Stimulated activated CD4-positive, alpha-beta T cell treated with anti-CD3 and anti-CD28 coated beads, TNF-alpha, amount 100 ng/mL, for 1 hour (primary cell): ENCODE measurements at places on chromosomes 7 and 10.

DNA sequence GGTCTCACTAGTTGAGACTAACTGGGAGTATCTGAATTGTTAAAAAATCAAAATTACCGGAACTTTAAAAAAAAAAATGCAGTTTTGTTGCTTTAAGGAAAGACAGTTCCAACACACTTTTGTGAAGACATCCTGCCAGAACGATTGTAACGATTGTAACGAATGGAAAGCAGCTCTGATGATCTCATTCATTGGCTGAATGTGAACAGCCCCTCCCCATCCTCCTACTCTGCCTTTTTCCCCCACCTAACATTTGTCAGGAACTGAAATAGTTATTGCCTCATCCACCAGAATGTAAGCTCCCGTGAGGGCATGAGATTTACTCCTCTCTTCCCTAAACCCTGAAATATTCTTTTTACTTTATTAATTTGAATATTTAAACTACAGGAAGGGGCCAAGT lies 23.1 kb upstream of the ZC3HAV1L start:
- DNase-seq: no peak

DNA sequence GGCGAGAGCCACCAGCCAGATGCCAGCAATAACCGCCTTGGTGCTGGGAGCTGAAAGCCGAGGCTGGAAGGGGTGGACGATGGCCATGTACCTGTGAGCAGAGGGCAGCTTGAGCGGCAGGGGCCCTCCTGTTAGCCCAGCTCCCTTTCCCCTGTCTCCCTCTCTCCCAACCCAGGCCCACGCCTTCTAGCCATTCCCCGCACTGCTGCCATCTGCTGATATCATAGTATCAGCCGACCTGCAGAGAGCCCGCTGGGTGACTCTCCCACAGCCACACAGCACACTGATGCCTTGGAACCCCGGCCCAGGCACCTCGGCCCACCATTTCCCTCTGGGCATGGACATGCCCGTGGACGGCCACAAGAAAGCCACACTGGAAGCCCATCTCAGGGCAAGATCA lies 1.7 kb downstream of the TACR2 start:
- no peak for DNase-seq

GRCh38 chr7:85719981-85720953 lies 533.4 kb upstream of the SEMA3D start:
- DNase-seq: no peak

DNA sequence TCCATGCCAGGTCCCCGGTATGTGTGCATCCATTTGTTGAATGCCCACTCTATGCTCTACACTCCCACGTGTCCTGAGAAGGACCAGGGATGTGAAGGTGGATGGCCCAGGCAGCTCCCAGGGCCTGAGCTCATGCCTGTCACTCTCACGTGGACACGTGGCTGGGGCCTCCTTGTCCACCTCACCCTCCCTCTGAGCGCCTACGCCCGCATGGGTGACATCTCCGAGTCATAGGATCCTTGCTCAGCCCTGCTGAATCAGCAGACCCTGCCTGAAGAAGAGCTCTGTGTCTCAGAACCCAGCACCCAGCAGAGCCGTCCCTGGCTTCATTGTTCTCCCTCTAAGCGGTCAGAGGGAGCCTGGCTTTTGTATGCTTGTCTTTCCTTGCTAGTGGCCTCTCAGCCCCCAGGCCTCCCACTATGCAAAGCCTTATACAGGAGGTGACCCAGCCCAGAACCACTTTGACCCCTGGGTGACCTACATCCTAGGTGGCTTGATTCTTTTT lies 107.9 kb upstream of the PPIF start:
- DNase-seq: no peak

DNA sequence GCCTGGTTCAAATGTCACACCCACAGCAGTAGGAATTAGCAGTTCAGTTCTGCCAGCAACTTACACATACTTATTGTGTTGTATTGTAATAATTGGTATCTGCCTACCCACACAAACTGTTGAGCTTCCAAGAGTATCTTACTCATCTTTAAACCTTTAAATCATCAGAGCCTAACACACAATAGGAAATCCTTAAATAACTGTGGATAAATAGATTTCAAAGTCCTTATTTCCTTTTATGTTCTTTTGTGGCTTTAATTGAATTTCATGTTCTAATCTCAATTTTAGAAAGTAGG lies 3.9 kb downstream of the CASD1 start:
- DNase-seq: no peak

DNA sequence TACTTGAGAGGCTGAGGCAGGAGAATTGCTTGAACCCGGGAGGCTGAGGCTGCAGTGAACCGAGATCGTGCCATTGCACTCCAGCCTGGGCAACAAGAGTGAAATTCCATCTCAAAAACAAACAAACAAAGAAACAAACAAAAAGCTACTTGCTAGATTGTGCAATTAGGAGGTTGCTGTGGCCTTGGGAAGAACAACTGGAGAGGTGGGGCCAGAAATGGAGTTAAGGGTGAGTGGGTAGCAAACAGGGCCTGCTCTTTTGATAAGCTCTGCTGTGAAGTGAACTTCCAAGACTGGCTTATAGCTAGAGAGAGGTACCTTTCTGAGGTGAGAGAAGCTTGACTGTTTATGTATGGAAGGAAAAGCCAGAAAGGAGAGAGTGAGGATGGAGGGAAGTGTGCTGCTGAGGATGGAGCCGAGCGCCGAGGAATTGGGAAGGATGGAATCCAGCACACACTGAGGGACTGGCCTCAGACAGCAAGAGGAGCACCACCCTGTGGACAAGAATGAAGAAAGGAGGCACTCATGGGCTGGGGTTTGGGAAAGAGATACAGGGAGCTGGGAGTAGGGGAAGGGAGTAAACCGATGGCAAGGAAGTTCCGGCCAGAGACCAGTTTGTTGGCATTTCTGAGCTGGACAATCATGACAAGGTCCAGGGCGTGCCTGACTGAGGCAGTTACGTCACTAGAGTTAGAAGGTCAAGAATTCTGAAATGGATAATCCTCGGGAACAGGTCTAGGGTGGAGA lies 7.0 kb upstream of the RPEL1 start:
- DNase-seq: no peak

DNA sequence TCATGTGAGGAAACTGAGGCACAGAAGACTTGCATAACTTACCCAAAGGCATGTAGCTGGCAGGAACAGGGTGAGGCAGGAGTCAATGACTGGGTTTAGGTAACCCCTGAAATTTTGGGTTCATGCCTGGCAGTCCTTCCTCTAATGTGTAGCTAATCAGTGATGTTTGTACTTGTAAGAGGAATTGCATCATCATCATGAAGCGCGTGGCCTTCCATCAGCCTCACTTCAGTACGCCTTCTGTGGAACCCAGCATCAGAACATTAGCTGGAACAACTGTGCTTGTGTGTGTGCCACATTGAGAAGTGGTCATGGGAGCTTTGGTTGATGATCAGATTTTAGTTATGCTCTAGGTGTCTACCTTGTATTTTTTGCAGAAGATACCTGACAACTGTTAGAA lies 18.2 kb upstream of the STMP1 start:
- no peak for DNase-seq
